H1 (cell line): ENCODE measurements at places on chromosomes 3 and 15.

DNA sequence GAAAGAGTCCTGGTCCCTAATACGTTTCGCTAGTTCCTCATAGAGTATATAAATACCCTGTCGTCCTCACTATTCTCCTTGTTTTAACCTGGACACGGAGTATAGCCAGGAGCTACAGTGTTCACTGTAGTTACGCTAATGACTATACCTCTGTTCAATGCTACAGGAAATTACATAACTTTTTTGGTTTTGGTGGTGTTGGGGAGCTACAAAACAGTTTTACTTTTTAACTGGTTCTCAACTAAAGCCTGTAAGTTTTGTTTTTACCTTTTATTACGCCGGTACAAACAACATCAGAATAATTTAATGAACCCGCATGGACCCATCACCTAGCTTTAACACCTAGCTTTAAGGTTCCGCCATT, 1.5 kb downstream of the LMLN start:
- H3K27ac ChIP-seq, result no peak overlapping the region
- no peaks in the 10 kb centered on the region; the same call in 1 of the 2 replicates for H3K27me3 ChIP-seq
- H3K4me3 ChIP-seq, result no peak overlapping the region
- DNase-seq, result no peak

DNA sequence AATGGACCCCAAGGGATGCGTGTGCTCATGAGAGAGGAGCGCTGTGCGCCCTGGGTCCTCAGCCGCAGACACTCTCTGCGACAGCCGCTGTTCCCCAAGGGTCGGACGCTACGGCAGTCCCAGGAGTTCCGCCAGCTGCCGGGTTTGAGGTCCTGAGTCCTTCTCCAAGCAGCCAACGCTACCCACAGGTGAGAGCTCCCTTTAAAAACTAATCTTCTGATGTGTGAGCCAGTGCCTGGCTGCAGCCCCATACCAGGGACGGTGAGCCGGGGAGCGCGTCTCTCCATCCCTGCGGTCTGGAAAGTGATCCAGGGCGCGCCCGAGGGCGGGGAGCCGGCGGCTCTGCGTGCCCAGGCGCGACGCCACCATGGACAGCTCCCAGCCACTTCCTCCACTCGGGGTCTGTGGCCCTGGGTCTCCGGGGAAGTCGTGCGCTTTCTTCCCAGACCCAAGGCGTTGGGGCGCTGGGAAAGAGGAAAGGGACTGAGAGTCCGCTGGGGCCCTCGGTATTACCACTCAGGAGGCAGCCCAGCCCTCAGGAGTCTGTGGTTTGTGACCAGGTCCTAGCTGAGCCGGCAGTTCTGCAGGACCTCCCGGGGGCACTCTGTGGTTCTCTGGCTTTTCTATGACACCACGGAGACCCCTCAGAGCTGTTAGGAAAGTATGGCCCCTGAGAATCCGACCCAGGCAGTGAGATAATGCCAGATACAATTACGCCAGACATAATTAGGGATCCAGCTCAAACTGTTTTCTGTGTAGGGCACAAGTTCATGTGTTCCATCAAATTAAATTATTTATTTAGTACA, 1.4 kb downstream of the CEMIP start:
- H3K27me3 ChIP-seq, result peaks cover 4% of the 10 kb centered on the region
- peaks cover 5% of the 10 kb centered on the region for H3K4me1 ChIP-seq
- H3K36me3 ChIP-seq, result no peaks in the 10 kb centered on the region

GRCh38 chr3:150765949-150766720, 3.2 kb upstream of the SIAH2 start:
- DNase-seq, result no peak
- peaks cover 10% of the 10 kb centered on the region; the same call in 1 of the 2 replicates for H3K4me1 ChIP-seq
- peaks cover 6% of the 10 kb centered on the region for H3K27me3 ChIP-seq
- no peak overlapping the region for H3K4me3 ChIP-seq

GRCh38 chr3:193710286-193711165, 117.5 kb downstream of the OPA1 start:
- no peak overlapping the region; the same call in 1 of the 2 replicates for H3K4me3 ChIP-seq
- no peak overlapping the region for H3K27ac ChIP-seq
- no peak for DNase-seq
- no peaks in the 10 kb centered on the region for H3K27me3 ChIP-seq
- no peaks in the 10 kb centered on the region for H3K36me3 ChIP-seq

DNA sequence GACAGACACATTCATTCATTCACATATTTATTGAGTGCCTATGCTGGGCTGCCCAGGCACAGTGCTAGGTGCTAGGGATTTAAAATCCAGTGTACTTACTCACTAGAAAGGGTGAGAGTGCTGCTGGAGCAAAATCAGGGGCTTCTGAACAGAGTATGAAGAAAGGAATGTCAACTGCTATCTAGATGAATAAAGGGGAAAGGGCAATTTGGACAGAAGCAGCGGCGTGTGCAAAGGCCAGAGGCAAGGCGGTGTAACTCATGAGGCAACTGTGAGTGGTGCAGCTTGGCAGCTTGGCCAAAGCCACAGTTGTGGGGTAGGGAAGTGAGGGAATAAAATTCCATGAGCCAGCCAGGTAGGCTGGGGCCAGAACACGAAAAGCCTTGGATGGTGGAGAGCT, 76.7 kb downstream of the RAD18 start:
- no peak for DNase-seq
- H3K4me1 ChIP-seq, result peaks cover 4% of the 10 kb centered on the region
- no peak overlapping the region for H3K4me3 ChIP-seq
- H3K27me3 ChIP-seq, result no peaks in the 10 kb centered on the region
- H3K27ac ChIP-seq, result no peak overlapping the region

GRCh38 chr3:173465112-173465511, 67.6 kb downstream of the NLGN1 start:
- H3K36me3 ChIP-seq, result no peaks in the 10 kb centered on the region
- H3K4me1 ChIP-seq, result no peaks in the 10 kb centered on the region
- no peaks in the 10 kb centered on the region for H3K27me3 ChIP-seq
- no peak overlapping the region for H3K27ac ChIP-seq
